Activated CD4-positive, alpha-beta T cell treated with anti-CD3 and anti-CD28 coated beads, Interleukin-2, amount 10 ng/mL, durations not matched to agents 24 days and 14 days (primary cell): ENCODE measurements at places on chromosomes 12 and 14. TPM values are rescaled to one million over a fixed set of nuclear protein-coding genes. Genes with fewer than 3 reads are reported as not detected.

GRCh38 chr12:123050913-123051312, 70.4 kb downstream of the ARL6IP4 start:
- no peak for DNase-seq

GRCh38 chr12:96177013-96177412, 17.2 kb upstream of the ELK3 start:
- peak; percentile 87 for DNase-seq

- no peak for DNase-seq
Measured at GRCh38 chr14:102633906-102634595, 41.6 kb downstream of the RCOR1 start.

DNA sequence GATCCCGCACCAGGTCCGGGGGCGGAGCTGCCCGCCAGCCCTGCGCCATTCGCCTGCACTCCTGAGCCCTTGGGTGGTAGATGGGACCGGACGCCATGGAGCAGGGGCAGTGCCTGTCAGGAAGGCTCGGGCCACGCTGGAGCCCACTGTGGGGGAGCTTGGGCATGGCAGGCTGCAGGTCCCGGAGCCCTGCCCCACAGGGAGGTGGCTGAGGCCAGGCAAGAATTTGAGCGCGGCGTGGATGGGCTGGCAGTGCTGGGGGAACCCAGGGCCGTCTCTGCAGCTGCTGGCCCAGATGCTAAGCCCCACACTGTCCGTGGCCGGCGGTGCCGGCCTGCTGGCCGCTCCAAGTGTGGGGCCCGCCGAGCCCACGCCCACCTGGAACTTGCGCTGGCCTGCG, 260.0 kb downstream of the NPAS3 start:
- no peak for DNase-seq

- no peak for DNase-seq
Measured at GRCh38 chr14:54713379-54713778, 146.5 kb downstream of the SAMD4A start.

Gene PRH2
- total RNA-seq = not detected in 2 replicates

Gene SDR9C7
- total RNA-seq = not detected in 2 replicates

Gene FBXO34
- total RNA-seq = 25.3 and 26.2 TPM in 2 replicates
